ENCODE measurements at places on chromosomes 16 and 17. TPM values are rescaled to one million over a fixed set of nuclear protein-coding genes. Genes with fewer than 3 reads are reported as not detected.

DNA sequence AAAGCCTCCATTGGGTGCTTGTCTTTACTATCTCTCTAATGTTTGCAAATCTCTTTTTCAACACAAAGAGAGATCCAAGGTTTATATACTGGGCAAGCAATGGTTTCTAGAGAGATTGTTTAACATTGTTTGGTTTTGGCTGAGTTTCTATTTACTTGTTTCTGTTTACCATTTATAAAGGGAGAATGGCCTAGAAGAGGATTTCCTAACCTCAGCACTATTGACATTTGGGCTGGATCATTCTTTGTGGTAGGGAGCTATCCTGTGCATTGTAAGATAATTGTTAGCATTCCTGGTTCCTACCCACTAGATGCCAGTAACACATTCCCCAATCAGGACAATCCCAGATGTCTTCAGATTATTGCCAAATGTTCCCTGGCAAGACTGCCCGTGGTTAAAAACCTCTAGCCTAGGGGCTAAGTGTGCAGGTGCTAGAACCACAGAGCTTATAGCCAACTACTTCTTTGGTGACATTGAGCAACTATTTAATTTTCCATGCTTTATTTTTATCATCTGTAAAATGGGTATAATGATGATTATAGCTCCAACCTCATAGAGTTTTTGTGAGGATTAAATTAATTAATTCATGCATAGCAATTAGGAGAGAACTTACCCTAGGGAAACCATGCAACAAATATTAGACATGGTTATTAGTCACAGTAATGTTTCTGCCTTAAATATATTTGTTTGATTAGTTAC is 413.9 kb upstream of the MAF start:
- no peaks in the 10 kb centered on the region for H3K4me1 ChIP-seq
- H3K27me3 ChIP-seq: no peaks in the 10 kb centered on the region
- H3K27ac ChIP-seq: no peak overlapping the region

DNA sequence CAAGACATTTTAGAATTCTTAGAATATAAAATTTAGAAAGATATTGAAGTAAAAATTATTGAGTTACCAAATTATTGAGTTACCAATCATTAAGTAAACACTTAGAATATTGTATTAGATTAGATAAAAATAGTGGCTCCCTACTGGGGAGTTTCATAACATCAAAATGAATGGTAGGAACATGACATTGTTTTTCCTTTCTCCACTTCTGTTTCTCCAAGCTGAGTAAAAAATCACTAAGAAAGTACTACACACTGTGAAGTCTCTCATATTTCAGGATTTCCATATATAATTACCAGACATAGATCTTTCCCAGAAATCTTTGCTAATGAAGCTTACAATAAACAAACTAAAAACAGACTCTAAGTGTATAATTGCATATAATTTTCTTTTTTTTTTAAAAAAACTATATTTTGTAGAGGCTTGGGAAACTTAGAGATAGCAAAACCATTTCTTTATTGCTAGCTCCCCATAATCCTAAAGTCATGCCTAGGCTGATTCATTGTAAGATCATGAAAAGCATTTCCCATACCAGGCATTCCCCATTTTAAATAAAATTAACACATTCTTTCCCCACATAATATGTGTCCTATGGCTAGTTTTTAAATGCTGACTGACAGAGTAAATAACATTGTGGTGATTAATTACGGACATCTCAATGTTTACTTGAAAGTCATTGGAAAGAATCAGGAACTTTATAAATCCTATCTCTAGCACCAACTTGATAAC is 1408.7 kb upstream of the GOT2 start:
- H3K27me3 ChIP-seq: no peaks in the 10 kb centered on the region
- no peak overlapping the region for H3K4me3 ChIP-seq
- DNase-seq: no peak
- no peaks in the 10 kb centered on the region for H3K36me3 ChIP-seq
- no peaks in the 10 kb centered on the region for H3K4me1 ChIP-seq

GRCh38 chr16:3004319-3004718 is 8.4 kb upstream of the CLDN9 start:
- no peak overlapping the region for H3K4me3 ChIP-seq
- no peak overlapping the region for H3K27ac ChIP-seq
- H3K27me3 ChIP-seq: no peaks in the 10 kb centered on the region
- H3K36me3 ChIP-seq: no peaks in the 10 kb centered on the region

- no peaks in the 10 kb centered on the region for H3K4me1 ChIP-seq
- DNase-seq: no peak
- H3K27me3 ChIP-seq: no peaks in the 10 kb centered on the region
- no peak overlapping the region for H3K27ac ChIP-seq
Observed at GRCh38 chr16:16578701-16579100, 199.8 kb downstream of the NPIPA7 start.

- DNase-seq: peak; percentile 7
- peak overlapping the region; percentile 73 for H3K27ac ChIP-seq
- peak overlapping the region; percentile 48 for H3K4me3 ChIP-seq
- H3K27me3 ChIP-seq: no peaks in the 10 kb centered on the region
- no peaks in the 10 kb centered on the region for H3K36me3 ChIP-seq
Observed at GRCh38 chr17:409308-409847, 56.8 kb upstream of the RPH3AL start.

DNA sequence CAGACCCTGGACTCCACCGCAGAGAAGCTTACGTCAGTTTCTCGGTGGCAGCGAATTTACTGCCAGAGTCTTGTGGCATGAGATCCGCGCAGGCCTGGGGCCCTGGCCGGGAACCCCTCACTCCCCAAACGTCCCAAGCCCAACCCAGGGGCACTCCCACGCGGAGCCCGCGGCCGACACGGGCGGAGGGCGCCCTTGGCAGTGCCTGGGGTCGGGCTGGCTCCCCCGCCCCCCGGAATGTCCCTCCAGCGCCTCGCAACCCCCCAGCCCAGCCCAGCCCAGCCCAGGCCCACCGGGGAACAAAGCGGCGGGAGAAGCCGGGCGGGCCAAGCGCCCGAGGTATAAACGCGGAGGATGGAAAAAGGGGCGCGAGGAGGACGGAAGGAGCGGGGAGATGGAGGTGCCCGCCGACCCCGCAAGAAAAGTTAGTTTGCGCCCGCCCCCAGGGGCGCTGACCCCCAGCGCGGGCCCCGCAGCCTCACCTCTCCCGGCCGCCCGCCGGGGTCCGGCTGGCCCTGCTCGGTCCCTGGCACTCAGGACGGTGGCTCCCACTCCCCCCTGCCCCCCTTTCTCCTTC is 330 bp downstream of the CASKIN2 start:
- H3K4me3 ChIP-seq: peak overlapping the region; percentile 97
- H3K27ac ChIP-seq: no peak overlapping the region
- peaks cover 25% of the 10 kb centered on the region for H3K4me1 ChIP-seq
- H3K27me3 ChIP-seq: no peaks in the 10 kb centered on the region
- peaks cover 10% of the 10 kb centered on the region for H3K36me3 ChIP-seq

SMIM5 gene
- 2.4 TPM for total RNA-seq
